ENCODE measurements at places on chromosomes 16 and 17.

DNA sequence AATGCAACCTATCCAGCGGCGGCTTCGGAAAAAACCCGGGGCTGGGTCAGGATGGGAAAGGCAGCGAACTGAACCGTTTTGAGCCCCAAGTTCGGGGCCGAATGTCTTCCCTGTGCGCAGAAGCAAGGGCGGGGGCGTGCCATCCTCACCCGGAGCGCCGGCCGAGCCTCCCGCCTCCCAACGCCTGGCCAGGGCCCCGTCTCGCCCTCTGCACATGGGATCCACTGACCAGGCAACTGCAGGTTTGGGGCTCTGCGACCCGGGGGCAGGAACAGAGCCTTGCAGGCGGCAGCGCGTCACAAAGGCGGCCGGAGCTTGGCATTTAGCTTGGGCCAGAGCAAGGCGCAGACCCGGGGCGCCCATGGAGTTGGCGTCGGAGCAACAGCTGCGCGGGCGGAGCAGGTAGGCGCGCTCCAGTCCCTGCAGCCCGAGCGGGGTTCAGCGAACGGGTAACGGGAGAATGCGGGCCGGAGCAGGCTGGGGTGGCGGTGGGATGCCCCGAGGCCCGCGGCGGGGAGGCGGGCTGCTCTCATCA, at the start of gene FBXO39:
TSS of gene FBXO39 (plus strand) at position 345 of the 535 bp plus-strand sequence. CDS start 3,654 bp downstream, outside the sequence.
- no peak for DNase-seq

GRCh38 chr16:85245307-85246172, 133.3 kb upstream of the CIBAR2 start:
- DNase-seq, result peak; percentile 82

DNA sequence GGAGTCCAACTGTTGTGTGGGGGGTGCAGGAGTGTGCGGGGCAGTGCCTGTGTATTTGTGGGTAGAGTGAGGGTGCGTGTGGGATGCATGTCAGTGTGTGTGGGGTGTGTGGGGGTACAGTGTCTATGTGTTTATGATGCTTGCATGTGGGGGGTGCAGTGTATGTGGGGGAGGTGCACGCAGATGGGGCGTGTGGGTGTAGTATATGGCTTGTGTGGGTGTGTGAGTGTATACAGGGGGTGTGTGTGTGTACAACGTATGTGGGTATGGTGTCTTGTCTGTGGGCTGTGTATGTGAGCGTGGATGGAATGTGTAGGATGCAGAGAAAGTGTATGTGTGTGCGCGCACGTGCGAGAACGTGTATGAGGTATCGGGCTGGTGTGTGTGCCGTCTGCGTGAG, 160.4 kb downstream of the ZFHX3 start:
- no peak for DNase-seq

DNA sequence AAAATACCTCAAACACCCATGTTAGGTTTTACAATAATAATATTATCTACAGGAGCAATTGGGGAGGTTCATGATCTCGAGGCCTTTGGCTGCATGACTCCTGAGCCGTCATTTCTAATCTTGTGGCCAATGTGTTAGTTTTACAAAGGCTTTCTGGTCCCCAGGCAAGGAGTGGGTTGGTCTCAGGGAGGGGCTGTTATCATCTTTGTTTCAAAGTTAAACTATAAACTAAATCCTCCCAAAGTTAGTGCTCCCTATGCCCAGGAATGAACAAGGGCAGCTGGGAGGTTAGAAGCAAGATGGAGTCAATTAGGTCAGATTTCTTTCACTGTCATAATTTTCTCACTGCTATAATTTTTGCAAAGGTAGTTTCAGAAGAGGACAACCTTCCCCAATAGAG, 9.1 kb upstream of the CCL5 start:
- no peak for DNase-seq

DNA sequence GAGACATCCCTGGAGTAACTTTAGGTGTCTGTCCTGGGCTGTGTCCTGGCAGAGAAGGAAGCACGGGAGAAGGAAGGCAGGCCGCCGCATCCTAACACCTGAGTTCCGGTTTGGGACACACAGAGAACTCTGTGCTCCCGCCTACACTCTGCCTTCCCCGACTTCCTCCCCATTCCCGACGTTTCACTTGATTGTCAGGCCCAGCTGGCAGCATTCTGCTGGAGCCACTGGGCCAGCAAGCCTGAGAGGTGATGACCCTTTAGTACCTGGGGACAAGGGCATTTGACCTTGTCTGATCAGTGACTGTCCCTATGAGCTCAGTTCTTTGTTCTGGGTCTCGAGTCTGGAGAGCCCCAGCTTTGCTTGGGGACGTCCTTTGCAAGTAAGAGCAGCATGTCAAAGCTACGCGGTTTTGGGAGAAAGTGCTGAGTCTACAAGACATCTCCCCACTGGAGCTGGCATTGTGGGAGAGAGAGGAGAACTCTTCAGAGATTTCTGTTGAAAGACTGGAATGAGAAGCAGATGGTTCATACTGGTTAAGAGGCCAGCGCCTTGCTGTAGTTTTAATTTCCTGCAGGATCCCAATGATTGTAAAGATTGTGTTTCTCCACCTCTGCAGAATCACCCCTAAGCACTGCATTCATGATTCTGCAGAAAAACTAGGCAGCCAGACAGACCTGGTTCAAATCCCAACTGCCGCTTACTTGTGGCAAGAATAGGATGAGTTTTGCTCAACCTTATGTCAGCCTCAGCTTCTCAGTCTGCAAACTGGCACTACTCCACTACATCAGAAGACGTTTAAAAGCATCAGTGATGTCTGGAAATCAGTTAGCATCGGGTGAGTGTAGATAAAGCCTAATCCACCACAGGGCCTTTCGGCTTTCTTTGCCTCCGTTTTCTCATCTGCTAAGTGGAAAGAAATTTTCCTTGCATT, 20.6 kb downstream of the ABAT start:
- no peak for DNase-seq

All from fibroblast of skin of abdomen (primary cell).